ENCODE measurements at places on chromosomes 12 and 14. TPM values are rescaled to one million over a fixed set of nuclear protein-coding genes. Genes with fewer than 3 reads are reported as not detected.
A peak's percentile ranks its signal among the peaks of the same experiment; 100 is the strongest.

DNA sequence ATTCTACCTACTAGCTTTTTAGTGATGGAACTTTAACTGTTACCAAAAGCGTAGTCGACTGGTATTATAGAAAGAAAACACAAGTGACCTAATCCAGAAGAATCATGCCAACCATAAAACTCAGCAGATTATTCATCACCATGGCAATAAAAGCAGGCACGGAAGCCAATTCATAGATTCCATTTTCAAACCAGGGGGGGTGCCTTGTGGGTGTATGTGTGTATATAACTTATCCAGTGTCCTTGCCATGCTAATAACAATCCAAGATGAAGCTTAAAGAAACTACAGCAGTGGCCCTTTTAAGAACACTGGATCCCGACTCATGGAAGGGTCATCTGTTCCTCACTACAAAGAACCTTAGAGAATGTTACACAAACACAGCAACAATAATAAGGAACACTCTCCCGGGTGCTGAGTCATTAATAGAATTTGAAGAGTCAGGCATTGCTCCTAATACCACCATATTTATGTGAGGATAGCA is 61.0 kb downstream of the EPS8 start:
- H3K27me3 ChIP-seq, result peaks cover 3% of the 10 kb centered on the region
- DNase-seq, result peak; percentile 90
- H3K4me1 ChIP-seq, result peaks cover 63% of the 10 kb centered on the region
- H3K36me3 ChIP-seq, result peaks cover 46% of the 10 kb centered on the region
- peak overlapping the region; percentile 62 for H3K4me3 ChIP-seq

DNA sequence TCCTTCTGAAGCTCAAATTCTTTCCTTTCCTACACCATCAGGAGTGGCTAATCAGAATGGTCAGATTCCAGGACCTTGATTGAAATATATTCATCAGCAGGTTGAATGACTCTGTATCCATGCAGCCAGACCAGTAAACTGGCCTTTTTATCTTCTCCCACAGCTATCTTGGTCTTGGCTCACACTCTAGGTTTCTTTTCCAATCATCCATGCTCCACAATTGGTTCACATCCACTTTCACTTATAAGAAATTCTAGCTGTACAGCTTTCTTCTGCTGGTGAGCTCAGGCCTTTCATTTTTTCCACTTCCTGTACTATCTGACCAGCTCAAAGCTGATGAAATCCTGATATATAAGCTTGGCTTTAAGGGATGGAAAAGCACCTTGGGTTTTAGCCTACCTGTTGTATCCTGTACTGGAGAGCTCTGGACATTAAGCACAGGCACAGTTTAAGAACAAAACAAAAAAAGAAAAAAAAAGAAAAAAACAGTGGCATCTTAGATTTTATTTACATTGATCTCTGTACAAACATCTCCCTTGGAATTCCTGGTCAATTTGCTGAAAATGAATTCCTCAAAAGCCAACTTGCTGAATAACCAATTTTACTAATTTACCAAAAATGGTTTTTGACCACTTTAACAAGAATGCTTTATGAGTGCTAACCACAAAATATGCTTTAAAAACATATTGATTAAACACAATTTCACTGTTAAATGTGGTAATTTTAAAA is 91.6 kb upstream of the PAWR start:
- peaks cover 33% of the 10 kb centered on the region for H3K36me3 ChIP-seq
- H3K4me1 ChIP-seq, result peaks cover 57% of the 10 kb centered on the region
- peak overlapping the region; percentile 85 for H3K27ac ChIP-seq
- peak overlapping the region; percentile 61 for H3K4me3 ChIP-seq
- DNase-seq, result peak; percentile 37
- no peaks in the 10 kb centered on the region for H3K27me3 ChIP-seq

Gene ZFHX2
- total RNA-seq, result 2.9 TPM

Gene CCDC177
- total RNA-seq, result not detected

Measured in HFFc6 (cell line).